Mesenchymal stem cell (in vitro differentiated cells and primary cell): ENCODE measurements at places on chromosomes 12 and 14.
A peak's percentile ranks its signal among the peaks of the same experiment; 100 is the strongest.

GRCh38 chr12:131333621-131334440 lies 377.1 kb upstream of the SFSWAP start:
- no peaks in the 10 kb centered on the region for H3K36me3 ChIP-seq
- H3K27me3 ChIP-seq: no peaks in the 10 kb centered on the region
- DNase-seq: no peak
- no peak overlapping the region for H3K4me3 ChIP-seq

DNA sequence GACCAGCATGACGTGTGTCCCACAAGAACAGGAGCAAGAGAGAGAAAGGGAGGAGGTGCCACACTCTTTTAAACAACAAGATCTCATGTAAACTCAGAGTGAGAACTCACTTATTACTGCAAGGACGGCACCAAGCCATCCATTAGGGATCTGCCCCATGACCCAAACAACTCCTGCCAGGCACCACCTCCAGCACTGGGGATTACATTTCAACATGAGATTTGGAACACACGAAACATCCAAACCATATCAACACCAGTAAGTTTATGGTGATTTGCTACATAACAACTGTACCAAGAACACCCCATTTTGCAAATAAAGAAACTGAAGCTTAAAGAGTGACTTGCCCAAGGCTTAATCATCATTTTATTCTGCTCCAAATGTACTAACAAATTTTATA lies 23.7 kb upstream of the OR6J1 start:
- no peak overlapping the region for H3K4me3 ChIP-seq
- no peaks in the 10 kb centered on the region for H3K27me3 ChIP-seq
- DNase-seq: no peak
- H3K36me3 ChIP-seq: no peaks in the 10 kb centered on the region

DNA sequence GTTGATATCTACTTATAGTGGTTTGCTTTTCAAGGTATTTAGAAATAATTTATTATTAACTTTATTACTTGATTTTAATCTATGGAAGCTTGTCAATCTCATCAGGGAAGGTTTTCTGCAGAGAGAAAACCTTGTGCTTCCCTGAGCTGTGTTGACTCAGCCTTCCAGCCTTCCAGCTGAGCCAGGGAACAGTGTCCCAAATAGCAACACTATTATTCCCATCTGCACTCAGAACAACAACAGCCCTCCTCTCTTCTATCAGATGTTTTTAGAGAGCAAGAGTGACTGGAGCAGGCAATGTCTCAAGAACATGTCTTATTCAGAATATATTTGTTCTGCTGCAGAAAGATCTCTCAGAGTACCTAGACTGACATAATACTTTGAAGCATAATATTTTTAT lies 389.9 kb upstream of the GARIN6 start:
- H3K4me3 ChIP-seq: no peak overlapping the region
- H3K27me3 ChIP-seq: no peaks in the 10 kb centered on the region
- no peak overlapping the region for H3K27ac ChIP-seq
- H3K4me1 ChIP-seq: no peaks in the 10 kb centered on the region

DNA sequence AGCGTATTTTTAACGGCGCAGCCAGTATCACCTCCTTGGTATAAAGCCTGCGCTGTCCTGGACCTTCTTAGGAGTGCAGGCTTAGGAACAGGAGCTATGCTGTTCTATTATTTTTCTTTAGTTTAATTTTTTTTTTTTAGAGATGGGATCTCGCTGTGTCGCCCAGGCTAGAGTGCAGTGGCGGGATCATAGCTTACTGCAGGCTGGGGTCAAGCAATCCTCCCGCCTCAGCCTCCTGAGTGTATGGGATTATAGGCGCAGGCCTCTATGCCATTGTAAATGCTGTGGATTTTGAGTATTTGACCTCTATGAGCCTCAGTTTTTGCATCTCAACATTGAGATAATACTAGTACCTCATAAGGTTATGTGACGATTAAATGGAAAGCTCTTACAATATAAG lies 4.1 kb downstream of the OR10AD1 start:
- H3K36me3 ChIP-seq: no peaks in the 10 kb centered on the region
- H3K27me3 ChIP-seq: peaks cover 41% of the 10 kb centered on the region
- no peak overlapping the region for H3K27ac ChIP-seq
- no peaks in the 10 kb centered on the region for H3K4me1 ChIP-seq
- no peak for DNase-seq

DNA sequence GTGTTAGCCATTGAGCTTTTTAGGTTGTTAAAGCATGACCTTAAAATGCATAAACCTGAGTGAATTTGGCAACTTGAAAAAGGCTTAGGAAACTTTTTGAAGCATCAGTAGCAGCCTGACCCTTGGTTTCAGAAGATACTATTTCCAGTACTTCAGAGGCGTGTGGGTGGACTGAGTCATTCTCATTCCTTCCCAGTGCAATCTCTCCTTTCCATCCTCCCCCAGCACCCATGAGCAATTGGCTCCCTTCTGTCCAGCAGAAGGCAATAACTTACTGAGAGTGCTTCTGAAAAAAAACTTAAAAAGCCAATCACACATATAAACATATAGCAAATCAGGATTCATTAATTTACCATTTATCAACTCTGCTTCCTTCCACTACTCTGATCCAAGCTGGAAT lies 299.3 kb upstream of the STXBP6 start:
- no peak overlapping the region for H3K27ac ChIP-seq
- H3K4me1 ChIP-seq: no peaks in the 10 kb centered on the region
- DNase-seq: no peak
- no peaks in the 10 kb centered on the region for H3K36me3 ChIP-seq

DNA sequence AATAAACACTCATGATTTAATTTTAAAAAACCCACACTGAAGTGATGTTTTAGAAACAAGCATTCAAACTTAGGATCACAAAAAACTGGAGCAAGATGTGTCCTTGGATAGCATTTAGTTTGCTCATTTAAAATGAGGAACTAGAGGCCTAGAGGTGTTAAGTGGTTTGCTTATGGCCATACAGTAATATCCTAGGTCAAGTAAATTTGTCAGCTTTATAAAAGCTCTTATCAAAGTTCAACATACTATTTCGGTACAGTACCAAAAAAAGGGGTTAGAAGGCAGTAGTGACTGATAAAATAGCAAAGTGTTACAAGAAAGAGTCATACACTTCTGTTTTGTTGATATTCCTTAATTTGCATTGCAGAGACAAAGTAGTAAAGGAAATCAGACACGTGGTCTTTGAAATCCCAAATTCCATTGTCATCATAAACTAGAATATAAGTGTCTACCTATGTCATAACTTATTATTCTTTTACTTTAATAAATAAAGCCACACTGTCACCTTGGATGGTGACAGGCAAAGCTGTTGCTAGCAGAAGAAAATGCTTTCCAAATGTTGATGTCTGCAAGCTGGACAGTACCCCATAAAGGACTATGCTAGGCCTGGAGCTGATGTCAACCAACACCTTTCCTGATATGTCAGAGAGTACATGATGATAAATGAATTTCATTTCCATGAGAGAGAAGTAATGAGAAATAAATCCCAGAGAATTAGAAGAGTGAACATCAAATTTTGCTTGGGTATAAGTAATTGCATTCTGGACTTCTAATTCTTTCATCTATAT lies 17.6 kb upstream of the SRP54 start:
- no peak overlapping the region for H3K4me3 ChIP-seq
- peaks cover 7% of the 10 kb centered on the region for H3K36me3 ChIP-seq
- no peak for DNase-seq
- no peaks in the 10 kb centered on the region for H3K4me1 ChIP-seq
- no peak overlapping the region for H3K27ac ChIP-seq
- no peaks in the 10 kb centered on the region for H3K27me3 ChIP-seq

- peaks cover 5% of the 10 kb centered on the region for H3K4me1 ChIP-seq
- no peaks in the 10 kb centered on the region for H3K36me3 ChIP-seq
- no peak overlapping the region for H3K4me3 ChIP-seq
- no peak for DNase-seq
- H3K27ac ChIP-seq: no peak overlapping the region
- no peaks in the 10 kb centered on the region for H3K27me3 ChIP-seq
Measured at GRCh38 chr14:32597771-32598170, 268.7 kb downstream of the AKAP6 start.

DNA sequence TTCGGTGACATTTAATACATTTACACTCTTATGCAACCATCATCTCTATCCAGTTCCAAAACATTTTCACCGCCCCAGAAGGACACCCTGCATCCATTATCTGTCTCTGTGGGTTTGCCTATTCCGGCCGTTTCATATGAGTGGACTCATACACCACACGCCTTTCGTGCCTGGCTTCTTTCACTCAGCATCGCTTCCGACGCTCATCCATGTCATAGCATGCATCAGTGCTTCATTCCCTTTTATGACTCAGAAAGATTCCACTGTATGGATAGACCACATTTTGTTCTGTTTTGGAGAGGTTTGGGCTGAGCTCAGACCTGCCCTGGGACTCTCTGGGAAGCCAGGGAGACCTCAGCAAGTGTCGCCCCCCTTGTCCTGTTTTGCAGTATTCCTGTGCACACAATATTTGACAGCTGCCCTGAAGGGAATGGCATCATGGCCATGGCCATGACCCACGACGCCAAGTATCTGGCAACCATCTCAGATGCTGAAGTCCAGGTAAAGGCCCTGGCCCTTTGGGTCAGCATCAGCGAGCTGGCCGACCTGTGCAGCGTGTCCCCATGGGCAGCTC lies 23.8 kb downstream of the CFAP251 start:
- peak; percentile 98 for DNase-seq
- H3K27me3 ChIP-seq: no peaks in the 10 kb centered on the region
- no peak overlapping the region for H3K27ac ChIP-seq
- H3K4me1 ChIP-seq: no peaks in the 10 kb centered on the region
- H3K36me3 ChIP-seq: peaks cover 24% of the 10 kb centered on the region
- no peak overlapping the region for H3K4me3 ChIP-seq

GRCh38 chr14:80383223-80383622 lies 171.9 kb upstream of the DIO2 start:
- peaks cover 3% of the 10 kb centered on the region for H3K4me1 ChIP-seq
- no peak overlapping the region for H3K4me3 ChIP-seq

DNA sequence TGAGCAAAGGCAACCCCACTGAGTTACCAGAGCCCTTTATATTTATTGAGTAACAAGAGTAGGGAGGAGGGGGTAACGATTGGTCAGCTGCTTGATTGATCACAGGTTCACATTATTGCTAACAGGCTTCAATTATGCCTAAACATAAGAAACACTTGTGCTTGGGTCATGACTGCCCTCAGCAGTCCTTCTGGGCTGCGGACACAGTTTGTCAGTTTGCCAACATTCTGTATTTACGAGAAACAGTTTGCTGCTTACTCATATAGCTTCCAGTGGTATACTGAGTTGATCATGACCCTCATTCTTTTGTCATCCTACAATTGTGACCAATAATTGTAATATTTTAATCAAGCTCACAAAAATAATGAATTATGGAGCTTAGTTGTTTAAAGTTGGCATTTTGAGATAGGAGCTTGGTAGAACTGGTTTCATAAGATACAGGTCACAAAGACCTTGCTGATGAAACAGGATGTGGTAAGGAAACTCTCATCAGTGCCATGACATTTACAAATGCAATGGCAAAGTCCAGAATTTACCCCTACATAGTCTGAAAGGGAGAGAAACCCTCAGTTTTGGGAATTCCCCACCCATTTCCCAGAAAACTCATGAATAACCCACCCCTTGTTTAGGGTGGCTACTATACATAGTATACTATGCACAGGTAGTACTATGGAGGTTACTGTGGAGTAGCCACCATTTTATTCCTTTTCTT lies 1421.0 kb upstream of the FLRT2 start:
- no peak overlapping the region for H3K27ac ChIP-seq
- no peaks in the 10 kb centered on the region for H3K36me3 ChIP-seq
- no peak for DNase-seq
- no peaks in the 10 kb centered on the region for H3K4me1 ChIP-seq
- no peaks in the 10 kb centered on the region for H3K27me3 ChIP-seq

GRCh38 chr12:100234591-100235304 lies 32.1 kb downstream of the DEPDC4 start:
- no peaks in the 10 kb centered on the region for H3K27me3 ChIP-seq
- H3K27ac ChIP-seq: no peak overlapping the region
- H3K4me3 ChIP-seq: peak overlapping the region; percentile 66
- H3K4me1 ChIP-seq: no peaks in the 10 kb centered on the region
- no peaks in the 10 kb centered on the region for H3K36me3 ChIP-seq

DNA sequence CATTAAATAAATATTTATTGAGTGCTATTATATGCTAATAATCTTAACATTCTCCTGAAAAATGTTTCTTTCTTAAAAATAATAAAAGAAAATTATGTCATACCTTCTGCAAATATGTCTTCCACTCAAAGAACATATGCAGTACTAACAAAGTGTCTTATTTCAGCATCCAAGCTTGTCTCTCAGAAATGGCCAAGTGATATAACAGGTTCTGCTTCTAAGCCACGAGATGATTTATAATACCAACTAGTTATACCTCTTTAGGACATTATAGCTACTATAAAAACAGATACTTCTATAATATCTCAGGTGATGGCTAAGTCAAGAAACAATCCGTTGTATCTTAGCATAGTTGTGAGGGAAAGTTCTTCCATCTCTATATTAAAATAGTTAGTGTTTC lies 128.1 kb upstream of the ARID2 start:
- H3K36me3 ChIP-seq: no peaks in the 10 kb centered on the region
- no peak for DNase-seq
- H3K27me3 ChIP-seq: no peaks in the 10 kb centered on the region
- H3K27ac ChIP-seq: no peak overlapping the region
- no peak overlapping the region for H3K4me3 ChIP-seq

- no peaks in the 10 kb centered on the region for H3K4me1 ChIP-seq
- H3K36me3 ChIP-seq: no peaks in the 10 kb centered on the region
- H3K4me3 ChIP-seq: no peak overlapping the region
- no peak overlapping the region for H3K27ac ChIP-seq
Measured at GRCh38 chr14:54299410-54300363, 97.1 kb upstream of the CDKN3 start.

DNA sequence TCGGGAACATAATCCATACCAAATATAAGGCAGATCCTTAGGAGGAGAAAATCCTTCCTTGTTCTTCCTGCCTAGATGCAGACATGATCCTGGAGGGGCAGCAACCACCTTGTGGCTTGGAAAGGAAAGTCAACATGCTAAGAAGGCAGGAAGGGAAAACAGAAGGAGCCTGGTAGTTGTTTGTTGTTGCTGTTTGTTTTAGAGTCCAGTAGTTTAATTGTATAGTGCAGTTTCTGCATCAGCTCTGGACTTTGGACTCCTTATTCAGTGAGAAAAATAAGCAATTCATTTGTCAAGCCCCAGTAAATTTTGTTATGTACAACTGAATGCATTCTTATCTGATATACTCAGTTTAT lies 45.7 kb upstream of the APPL2 start:
- H3K27ac ChIP-seq: no peak overlapping the region
- no peaks in the 10 kb centered on the region for H3K36me3 ChIP-seq
- no peaks in the 10 kb centered on the region for H3K4me1 ChIP-seq
- no peaks in the 10 kb centered on the region for H3K27me3 ChIP-seq

DNA sequence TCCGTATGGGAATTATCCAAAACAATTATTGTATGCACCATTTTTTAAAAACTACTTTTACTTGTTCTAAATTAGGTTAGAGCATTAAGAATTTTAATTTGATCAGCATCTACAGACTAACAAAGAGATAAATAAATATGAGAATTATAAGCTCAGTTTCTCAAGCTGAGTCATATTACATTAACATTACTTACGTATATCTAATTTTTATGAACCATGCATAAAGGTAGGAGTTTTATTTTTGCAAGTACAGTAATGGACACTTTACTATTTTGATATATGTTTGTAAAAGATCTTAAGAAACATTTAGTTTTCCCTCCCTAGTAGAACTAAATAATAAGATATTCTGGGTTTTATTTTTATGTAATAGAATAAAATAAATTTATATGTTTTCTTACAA lies 410.1 kb downstream of the TMEM117 start:
- H3K4me1 ChIP-seq: no peaks in the 10 kb centered on the region
- no peaks in the 10 kb centered on the region for H3K27me3 ChIP-seq
- no peak overlapping the region for H3K27ac ChIP-seq
- no peak for DNase-seq
- H3K36me3 ChIP-seq: no peaks in the 10 kb centered on the region

- H3K27me3 ChIP-seq: no peaks in the 10 kb centered on the region
- H3K27ac ChIP-seq: no peak overlapping the region
- peak overlapping the region; percentile 25 for H3K4me3 ChIP-seq
- no peaks in the 10 kb centered on the region for H3K36me3 ChIP-seq
- no peaks in the 10 kb centered on the region for H3K4me1 ChIP-seq
Measured at GRCh38 chr12:4900327-4900726, 9.4 kb upstream of the KCNA1 start.
